Right kidney (tissue), 9 donors: ENCODE measurements at places on chromosomes 1 and 21.

- no peak for DNase-seq
Observed at GRCh38 chr1:217562229-217562878, 68.5 kb downstream of the GPATCH2 start.

DNA sequence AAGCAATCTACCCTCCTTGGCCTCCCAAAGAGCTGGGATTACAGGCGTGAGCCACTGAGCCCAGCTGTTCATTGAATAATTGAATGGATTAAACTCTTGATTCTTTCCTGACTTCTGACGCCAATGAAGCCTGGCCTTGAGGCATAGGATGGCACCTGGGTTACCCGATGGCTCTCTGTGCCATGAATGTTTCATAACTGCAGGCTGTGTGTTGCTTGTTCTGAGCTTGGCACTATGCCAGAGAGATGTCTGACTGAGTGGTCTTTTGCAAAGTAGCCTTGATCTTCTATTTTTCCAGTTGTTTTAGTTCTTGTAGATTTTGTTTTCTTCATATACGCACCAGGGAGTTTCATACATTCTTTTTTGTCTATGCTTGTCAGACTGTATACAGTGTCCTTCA, 38.5 kb upstream of the AK4 start:
- no peak for DNase-seq

DNA sequence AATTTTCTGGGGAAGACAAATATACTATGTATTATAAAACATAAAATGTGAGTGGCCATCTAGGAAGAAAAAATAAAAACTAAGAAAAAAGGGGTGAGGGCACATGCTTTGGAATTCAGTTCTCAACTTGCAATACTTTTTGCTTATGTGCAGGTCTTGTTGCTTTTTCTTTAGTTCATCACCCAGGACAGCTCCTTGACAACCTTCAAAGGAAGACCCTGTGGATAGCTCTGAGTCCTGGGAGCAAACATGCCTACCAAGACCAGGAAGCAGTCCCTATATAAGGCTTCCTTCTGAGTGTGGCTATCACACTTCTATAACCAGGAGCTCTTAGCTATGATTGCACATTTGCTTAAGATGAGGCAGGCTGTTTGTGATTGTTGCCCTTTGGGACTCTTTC, 78.0 kb downstream of the WDR64 start:
- no peak for DNase-seq

DNA sequence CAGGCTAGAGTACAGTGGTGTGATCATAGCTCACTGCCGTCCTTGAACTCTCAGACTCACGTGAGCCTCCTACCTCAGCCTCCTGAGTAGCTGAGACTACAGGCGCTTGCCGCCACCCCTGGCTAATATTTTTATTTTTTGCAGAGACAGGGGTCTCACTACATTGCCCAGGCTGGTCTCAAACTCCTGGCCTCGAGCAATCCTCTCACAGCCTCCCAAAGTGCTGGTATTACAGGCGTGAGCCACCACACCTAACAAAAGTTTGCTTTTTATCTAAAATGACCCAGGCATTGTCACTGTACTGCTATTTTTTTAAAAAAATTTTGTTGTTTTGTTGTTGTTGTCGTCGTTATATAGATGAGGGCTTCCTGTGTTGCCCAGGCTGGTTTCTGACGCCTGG, 46.4 kb downstream of the CAPN2 start:
- no peak for DNase-seq

DNA sequence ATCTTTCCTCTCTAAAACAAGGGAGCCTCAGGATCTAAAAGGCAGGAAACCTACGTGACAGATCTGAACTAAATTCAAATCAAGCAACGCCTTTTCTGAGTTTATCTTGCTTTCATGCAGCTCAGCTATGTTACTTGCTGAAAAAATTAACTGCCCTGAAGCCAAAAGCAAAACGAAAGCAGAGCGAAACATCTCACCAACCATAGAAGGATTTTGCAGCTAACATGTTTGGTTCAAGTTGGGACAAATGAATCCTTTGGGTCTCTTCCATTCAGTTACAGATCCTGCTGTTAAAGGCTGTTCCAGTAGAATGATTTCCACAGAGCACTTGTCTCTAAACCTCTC, 482 bp downstream of the SLC2A5 start:
- no peak for DNase-seq
